Inflammatory macrophage treated with lipopolysaccharide for 4 hours (primary cell): ENCODE measurements at places on chromosomes 2 and 18.

GRCh38 chr2:224272237-224272910 is 129.5 kb downstream of the FAM124B start:
- no peak for DNase-seq

DNA sequence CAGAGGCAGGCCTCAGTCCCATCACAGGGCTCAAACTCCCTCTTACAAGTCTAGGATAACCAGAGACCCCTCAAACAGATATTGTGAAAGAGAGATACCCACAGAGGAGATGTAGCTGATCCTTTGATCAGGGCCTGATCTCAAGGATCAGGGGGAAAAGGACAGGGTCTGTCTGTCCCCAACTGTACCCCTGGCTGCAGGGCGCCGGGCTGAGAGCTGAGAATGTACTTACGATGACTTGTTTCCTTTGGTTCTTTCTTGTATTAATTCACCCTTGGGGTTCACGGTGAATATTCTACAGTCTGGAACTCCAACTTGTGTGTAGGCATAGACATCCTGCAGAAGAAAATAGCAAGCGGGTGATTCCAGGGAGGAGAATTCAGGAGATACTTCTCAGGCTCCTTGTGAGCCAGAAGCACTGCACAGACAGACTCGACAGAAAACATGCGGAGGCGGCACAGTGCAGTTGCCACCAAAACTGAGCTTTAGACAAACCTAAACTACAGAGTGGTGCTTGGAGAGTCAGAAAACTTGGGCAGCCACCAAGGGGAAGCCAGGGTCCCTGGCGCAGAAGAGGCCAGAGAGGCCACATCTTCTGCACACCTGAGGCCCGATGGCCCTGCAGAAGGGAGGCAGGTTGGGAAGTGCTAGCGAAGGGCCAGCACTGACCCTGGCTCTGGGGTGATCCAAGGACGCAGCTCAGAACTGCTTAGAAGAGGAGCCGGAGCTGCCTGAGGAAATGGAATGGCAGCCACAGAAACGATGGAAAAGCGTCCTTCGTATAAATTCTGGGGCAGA is 73.9 kb downstream of the EMILIN2 start:
- no peak for DNase-seq

DNA sequence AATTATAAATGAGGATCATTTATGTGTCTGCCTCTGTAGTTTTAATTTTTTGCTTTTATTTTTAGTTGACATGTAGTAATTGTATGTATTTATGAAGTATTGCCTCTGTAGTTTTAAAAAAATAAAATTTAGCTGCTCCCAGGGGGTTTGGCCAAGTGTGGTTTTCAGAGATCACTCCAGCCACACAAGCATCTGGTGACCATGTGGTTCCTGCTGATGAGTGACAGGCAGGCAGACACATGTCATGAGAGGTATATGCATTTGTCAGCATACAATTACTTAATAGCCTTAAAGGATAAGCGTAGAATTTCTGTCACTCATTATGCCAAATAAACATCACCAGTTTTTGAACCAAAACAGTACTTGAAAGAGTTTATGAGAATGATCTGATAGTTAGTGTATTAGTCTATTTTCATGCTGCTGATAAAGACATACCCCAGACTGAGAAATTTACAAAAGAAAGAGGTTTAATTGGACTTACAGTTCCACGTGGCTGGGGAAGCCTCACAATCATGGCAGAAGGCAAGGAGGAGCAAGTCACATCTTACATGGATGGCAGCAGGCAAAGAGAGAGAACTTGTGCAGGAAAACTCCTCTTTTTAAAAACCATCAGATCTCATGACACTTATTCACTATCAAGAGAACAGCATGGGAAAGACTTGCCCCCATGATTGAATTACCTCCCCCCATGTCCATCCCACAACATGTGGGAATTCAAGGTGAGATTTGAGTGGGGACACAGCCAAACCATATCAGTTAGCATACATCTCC is 29.6 kb downstream of the MREG start:
- no peak for DNase-seq

- no peak for DNase-seq
These were observed 390.9 kb upstream of the CDH19 start for GRCh38 chr18:66994790-66995189.

DNA sequence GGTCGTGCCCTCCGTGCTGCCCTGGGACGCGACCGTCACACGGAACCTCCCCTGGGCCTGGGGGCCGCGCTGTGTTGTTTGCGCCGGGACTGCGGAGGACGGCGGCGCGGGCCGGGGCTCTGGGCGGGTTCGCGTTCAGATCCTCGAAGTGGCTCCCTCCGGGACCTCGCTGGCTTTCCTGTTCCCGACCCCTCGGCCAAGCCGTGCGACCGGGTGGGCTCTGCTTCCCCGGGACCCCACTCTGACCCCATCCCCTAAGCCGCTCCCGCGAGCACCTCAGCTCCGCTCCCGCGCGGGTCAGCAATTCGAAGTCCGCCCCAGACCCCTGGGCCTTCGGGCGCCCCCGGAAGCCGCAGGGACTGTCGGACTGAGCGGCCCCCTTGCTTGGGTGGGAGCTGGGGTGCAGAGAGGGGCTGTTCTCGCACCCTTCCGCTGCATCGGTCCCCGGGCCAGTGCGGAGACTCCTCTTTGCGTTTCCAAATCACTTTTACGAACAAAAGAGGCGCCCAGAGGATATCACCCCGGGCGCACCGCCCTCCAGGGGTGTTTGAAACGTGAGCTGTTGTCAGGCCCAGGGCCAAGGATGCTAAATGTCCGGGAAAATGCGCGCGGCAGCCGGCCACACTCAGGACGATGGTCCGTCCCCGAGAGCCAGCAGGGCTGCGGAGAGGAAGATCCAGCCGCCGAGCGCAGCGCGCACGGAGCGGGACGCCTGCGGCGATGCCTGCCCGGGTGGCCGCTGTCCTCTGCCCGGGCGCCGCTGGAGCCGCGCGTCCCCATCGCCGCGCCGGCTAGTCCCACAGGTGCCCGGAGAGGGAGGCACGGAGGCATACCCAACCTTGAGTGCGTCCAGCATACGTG is 73.5 kb downstream of the ZCCHC2 start:
- DNase-seq: no peak

DNA sequence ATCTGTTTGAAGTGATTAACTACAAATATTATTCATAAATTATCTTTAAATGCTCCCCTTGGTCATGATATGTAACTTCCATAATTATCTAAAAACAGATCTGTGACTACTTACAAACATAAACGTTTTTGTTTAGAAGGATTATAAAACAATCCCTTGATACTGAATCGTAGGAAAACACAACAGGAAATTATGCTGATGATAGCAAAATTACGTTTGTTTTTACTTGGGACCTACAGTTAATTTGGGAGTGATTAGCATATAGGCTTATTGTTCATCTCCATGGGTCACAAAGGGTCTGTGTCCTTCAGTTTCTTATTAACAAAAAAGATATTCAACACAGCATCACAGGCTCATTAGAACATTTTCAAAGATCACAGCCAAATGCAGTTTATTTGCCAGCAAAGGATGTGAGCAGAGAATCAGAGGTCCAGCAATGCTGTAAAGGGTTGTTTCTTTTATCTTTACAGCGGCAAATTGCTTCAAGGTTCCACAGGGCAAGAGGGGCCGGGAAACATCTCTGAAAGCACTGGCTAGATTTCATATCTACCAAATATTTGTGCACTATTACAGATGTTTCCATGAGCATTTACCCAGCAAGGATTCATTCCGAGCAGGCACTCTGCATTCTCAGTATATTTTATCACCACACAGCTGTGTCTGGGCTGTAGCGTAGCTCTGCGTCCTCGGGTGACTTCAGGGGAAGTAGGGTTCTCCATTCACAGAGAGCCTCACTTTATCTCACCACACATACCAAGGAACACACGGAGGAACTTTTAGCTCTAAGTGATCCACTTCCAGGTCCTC is 4.1 kb downstream of the CCDC195 start:
- DNase-seq: no peak

- DNase-seq: peak; percentile 37
These were observed 31.6 kb downstream of the AOX1 start for GRCh38 chr2:200617156-200618053.

DNA sequence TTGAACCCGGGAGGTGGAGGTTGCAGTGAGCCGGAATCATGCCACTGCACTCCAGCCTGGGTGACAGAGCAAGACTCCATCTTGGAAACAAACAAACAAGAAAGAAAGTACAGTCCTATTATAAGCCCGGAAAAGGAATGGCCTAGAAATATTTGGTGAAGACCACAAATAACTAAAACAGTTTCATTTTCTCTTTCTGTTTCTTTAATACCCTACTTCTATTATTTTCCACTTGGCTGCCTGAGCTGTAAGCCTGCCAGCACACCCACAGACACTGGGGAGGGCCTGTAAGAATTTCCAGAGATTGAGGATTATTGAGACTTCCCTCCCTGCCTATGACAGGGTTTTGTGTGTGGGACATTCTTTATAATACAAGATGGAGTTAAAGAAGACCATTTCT is 188.0 kb upstream of the DCC start:
- no peak for DNase-seq

DNA sequence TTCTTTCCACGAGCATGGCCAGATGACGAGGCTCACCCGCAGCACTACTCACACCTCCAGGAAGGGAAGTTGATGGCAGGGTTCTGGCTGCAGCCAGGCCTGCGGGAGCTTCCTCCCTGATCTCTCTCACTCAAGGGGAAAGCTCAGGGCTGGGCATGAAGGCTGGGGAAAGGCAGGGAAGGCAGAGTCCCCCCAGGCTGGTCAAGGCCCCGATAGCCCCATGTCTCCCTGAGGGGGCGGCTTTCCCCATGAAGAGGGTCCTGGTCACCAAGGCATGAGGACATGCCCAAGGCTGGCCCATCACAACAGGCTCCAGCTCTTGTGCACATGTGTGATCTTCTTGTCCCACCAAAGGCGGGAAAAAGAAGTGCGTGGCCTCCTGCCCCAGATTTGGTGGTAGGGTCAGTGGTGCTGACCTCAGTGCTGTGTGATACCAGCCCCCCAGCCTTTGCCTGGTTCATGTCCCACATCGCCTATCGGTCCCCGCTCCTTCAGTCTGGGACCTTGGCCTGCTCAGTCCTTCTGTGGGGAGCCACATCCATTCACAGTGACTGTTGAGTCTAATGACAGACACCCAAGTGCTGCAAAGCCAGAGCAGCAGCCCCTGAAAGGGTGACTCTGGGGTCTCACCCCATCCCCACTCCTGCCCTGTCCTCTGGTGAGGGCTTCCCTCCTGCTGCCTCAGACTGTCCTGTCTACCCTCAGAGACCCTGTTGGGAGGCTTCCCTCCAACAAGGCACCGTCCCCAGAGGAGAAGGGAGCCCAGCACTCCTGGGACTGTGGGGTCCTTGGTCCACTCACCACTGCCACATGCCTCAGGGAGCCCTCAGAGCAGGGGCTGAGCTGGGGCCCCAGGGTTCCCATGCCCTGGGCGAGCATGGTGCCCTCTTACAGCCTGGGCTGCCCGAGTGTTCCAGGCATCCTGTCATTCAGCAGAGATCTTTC is 49.8 kb upstream of the ALPP start:
- DNase-seq: no peak

DNA sequence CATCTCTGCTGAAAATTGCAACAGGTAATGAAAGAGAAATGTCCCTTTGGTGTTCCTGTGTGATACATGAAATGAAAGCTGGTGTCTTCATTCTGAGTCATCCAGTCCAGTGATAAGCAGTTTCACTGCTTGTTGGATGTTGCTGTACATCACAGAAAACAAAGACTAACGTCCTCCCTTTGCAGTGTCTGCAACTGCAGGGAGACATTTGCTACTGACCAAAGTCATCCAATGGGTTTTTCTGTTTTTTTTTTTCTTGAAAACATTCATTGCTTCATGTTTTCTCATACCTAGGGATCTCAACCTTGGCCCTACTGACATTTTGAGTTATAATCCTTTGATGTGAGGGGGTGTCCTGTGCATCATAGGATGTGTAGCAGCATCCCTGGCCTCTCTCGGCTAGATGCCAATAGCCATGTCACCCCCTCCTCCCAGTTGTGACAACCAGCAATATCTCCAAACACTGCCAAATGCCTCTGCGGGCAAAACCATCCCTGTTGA is 63.6 kb upstream of the FZD5 start:
- peak; percentile 46 for DNase-seq

DNA sequence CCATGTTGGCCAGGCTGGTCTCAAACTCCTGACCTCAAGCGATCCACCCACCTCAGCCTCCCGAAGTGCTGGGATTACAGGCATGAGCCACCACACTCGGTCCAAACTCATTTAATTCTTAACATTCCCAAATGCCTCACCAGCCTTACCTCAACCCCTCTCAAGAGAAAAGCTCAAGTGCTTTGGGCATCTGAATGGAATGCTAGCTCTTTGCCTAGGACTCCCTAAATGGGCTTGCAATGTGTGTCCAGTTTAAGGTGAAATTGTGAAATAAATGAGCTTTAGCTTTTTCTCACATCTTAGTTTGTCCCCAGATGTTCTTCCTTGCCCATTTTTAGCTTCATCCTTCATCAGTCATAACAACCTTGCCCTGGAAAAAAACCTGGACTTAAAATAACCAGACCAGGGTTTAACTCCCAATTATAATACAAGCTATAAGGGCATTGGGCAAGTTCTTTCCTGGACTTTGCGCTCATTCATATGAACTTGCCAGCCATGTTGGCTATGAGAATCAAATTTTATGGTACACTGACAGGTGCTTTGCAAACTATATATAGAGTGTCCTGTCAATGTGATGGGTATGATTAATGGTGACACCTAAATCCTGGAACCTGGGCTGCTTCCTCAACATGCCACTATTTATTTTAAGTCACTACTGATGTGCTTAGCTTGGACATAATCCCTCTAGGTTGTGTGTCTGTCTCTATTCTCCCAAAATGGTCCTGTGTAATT is 95.1 kb upstream of the SERPINE2 start:
- no peak for DNase-seq

- DNase-seq: no peak
These were observed 49.6 kb upstream of the SPRED2 start for GRCh38 chr2:65481961-65482360.

DNA sequence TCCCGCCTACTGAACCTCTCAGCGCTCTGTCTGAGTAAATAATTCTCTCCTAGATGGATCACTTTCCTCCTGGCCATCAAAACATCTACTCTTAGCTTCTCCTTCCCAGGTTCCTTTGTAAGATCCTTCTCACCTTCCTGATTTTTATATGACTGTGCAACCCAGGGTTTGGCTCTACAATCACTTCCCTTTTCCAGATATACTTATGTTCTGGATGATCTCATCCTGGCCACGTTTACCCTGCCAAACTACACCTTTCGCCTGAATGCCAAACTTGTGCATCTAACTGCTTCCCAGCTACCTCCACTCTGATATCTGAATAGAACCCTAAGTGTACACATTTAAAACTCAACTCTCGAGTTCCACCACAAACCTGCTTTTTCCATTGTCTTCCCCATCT is 290.5 kb upstream of the REV1 start:
- peak; percentile 33 for DNase-seq

DNA sequence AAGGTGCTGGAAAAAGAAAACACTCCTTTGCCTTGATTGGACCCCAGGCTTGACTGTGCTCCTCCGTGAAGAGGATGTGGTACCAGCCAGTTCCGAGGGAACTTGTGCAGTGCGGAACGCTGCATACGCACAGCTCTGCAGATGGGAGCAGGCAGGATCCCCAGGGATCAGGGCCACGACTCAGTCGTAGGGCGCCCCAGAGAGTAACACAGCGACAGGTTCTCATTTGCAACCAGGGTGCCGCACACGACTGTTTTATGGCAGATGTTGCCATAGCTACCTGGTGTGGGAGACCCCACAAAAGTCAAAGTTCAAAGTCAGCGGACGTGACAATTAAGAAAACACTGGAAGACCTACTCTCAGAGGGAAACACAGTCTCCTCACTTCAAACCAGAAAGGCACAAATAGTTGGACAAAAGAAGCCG is 779 bp downstream of the MALL start:
- no peak for DNase-seq
